Aorta (tissue), 5 donors: ENCODE measurements at places on chromosomes 5 and 9. TPM values are rescaled to one million over a fixed set of nuclear protein-coding genes. Genes with fewer than 3 reads are reported as not detected.

Gene SLIT3
- total RNA-seq = 85.0 TPM

- DNase-seq = no peak
These were observed 183.0 kb downstream of the GLIS3 start for GRCh38 chr9:4116723-4117460.

Gene PRUNE2
- total RNA-seq = 304 TPM

DNA sequence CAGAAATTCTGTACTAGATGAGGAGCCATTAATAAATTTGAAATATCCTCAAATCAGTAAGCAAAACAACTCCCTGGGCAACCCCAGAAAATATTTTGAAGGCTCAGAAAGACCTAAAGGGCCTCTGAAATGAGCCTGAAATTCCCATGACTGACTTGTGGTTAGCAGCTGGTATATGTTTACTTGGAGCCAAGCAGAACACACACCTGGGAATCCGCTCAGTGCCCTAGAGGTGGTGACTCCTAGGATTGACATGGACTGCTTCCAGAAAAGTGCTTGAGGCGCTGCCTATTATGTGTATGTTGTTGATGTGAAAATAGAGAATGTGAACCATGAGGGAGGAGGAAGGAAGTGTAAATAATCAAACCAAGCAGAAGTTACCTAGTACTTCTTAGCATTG lies 14.7 kb downstream of the RFK start:
- no peak for DNase-seq

Gene MSMP
- total RNA-seq = 2.0 TPM

- DNase-seq = peak; percentile 56
These were observed 1312.7 kb upstream of the ACO1 start for GRCh38 chr9:31071606-31072286.

DNA sequence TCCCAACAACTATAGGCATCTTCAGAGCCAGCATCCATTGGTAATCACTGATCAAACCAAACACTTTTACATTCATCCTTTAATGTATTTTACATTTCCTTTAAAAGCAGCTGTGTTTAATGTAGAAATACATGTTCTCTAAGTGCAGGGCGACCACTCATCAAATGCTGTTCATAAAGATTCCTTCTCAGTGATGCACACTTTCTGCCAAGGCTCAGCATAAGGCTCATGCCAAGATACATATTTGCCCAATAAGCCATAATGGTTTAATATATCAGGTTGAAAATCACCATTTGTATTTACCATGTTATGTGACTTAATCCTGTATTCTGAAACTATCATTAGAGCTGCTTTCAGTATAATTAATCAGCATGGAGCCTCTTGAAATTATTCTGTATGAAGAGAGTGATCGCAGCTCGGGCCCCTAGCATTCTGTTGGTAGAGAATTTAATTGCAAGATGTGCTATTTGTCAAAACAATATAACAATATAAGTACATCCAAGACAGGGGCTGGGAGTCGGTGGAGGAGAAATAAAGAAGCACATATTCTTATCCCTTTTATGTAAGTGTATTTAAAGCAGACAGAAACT lies 267.5 kb downstream of the EBF1 start:
- no peak for DNase-seq
